ENCODE measurements at places on chromosomes 13 and 19.

DNA sequence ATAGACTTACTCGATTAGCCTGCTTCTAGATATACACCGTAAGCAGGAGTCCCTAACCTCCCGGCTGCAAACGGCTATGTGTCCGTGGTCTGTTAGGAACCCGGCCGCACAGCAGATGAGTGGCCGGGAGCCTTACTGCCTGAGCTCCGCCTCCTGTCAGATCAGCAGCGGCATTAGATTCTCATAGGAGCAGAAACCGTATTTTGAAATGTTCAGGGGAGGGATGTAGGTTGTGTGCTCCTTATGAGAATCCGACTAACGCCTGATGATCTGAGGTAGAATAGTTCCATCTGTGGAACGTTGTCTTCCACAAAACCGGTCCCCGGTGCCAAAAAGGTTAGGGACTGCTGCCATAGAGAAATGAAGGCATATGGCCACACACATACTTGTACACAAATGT lies 1491.9 kb downstream of the SLITRK5 start:
- no peak for DNase-seq

DNA sequence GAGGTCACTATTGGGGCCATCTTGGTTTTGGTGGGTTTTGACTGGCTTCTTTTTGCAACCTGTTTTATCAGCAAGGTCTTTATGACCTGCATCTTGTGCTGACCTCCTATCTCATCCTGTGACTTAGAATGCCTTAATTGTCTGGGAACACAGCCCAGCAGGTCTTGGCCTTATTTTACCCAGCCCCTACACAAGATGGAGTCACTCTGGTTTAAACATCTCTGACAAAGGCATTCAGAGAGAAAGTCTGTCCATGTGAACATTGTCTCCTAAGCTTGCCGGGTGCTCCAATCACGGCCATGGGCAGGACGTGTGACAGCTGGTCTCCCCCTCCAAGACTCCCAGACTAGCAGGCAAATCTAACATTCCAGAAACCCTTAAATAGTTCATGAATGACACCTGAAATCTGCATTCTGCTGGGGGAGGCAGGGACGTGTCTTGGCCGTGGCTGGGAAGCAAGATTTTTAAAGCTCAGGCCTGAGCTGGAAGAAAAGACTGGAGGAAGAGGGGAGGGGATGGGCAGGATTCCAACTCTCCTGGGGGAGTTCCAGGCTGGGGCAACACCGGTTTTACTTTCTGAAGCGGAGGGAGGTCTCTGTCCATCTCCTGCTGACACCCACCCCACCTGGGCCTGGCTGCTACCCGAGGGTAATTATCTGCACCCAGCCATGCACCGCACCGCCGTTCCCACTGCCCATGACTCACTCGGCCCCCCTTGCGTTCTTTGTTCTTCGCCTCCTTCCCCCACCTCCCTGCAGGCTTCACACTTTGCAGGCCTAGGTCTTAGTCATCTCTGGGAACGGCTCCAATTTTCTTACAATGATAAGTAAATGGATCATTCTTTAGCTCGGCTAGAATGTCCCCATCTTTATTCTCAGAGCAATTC lies 11.6 kb upstream of the OR1M1 start:
- DNase-seq: no peak

DNA sequence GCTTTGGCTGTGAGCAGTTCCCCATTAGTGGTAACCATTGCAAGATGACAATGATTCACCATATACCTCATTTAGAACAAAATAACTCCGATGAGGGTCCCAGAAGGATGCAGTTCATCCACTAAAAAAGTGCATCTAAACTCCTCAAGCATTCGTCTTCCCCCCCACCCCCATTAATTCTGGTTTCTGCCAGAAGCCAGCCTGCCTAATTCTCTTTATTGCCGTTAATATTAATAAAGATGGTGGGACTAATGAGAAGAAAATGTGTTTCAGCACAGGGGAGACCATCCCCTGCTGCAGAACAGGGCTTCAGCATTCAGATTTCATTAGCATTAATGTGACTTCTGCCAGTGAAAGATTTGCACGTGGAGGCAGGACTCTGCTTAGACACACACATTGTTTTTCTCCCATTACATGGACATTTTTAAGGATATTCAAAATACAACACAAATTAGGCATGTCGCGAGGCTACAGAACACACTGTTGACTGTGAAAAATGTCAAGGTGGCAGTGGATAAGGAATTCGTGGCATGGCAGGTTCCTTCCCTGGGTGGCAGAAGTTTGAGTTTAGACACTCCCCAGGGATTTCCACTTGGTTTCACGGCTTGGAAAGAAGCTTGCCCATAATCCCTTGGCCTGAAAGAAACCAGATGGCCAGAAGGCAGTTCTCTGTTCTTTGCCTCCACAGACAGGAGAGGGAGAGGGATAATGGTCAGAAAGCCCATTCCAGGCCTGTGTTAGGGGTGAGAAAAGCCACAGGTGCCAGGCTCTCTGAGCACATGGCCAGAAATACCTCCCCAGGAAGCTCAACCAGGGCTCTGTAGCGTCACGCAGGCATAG lies 236.5 kb downstream of the FOXO1 start:
- DNase-seq: no peak

GRCh38 chr19:54622431-54622830 lies 7.9 kb upstream of the LILRB1 start:
- DNase-seq: no peak

GRCh38 chr13:34303346-34303745 lies 485.4 kb downstream of the RFC3 start:
- DNase-seq: no peak

GRCh38 chr13:40619479-40619814 lies 47.0 kb downstream of the FOXO1 start:
- DNase-seq: no peak

DNA sequence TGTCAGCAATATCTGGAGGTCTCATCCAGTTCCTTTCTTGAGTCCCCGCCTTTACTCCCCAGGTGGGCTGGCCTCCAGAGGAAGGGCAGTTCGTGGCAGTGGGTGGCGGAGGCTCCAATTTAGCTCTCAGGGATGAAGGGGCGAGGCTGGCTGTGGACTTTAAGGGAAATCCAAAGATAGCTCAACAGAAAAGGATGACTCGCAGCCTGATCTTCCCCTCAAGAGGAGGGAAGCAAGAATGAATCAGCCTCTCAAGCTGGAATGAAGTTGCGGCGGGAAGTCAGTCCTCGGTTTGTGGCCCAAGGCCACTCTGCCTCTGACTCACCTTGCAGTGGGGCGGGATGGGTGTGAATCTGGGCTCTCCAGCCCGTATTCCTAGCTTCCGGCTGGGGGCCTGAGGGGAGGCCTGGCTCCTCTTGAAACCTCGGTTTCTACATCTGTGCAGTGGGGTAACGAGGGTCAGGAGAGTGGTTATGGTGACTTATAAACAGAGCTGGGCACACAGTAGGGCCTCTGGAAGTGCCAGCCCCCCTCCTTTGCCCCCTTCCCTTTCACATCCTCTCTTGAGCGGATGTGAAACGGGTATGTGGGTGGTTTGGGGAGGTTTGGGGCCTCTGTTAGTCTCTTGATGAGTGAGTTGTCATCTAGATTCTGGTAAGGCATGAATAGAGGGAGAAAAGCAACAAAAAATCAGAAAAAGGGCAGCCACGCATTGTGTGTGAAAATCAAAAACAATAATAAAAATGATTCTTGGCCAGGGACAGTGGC lies 10.5 kb upstream of the SMG9 start:
- DNase-seq: peak; percentile 21

DNA sequence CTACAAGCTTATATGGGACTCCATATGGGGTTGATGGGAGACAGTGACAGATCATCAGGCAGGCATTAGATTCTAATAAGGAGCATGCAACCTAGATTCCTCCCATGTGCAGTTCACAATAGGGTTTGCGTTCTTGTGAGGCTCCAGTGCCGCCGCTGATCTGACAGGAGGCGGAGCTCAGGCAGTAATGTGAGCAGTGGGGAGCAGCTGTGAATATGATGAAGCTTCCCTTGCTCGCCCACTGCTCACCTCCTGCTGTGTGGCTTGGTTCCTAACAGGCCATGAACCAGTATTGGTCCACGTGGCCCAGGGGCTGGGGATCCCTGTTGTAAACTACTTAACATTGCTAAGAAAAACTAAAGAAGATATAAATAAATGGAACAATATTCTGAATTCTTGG lies 378.4 kb downstream of the KCNRG start:
- DNase-seq: no peak

DNA sequence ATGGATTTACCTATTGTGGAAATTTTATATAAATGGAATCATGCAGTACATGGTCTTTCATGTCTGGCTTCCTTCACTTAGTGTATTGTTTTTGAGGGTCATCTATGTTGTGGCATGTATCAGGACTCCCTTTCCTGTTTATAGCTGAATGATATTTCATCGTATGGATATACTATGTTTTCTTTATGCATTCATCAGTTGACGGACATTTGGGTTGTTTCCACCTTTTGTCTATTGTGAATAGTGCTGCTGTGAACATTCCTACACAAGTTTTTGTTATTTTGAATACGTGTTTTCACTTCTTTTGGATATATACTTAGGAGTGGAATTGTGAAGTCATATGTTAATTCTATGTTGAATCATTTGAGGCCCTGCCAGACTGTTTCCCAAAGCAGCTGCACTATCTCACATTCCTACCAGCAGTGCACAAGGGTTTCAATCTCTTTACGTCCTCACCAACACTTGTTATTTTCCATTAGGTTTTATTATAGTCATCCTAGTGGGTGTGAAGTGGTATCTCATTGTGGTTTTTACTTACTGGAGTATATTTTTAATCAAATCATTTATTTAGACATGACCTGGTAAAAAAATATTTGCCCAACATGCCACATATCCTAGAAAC lies 262.7 kb downstream of the DLEU7 start:
- no peak for DNase-seq

DNA sequence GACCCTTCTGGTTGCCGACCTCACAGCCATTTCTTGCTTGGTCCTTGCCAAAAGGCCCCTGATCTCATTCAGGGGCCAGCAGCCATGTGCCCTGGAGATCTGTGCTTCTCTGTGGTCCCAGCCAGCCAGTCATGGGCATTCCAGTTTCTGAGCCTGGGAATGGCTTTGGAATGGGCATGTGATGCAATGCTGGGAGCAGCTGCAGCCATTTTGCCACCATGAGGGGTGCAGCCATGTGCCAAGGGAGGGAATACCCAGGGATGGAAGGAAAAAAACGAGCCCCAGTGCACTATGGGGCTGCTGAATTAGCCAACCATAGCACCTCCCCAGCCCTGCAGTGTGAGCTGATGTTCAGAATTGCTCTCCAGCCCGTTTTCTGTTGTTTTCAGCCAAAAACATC lies 26.3 kb downstream of the F2RL3 start:
- DNase-seq: no peak

DNA sequence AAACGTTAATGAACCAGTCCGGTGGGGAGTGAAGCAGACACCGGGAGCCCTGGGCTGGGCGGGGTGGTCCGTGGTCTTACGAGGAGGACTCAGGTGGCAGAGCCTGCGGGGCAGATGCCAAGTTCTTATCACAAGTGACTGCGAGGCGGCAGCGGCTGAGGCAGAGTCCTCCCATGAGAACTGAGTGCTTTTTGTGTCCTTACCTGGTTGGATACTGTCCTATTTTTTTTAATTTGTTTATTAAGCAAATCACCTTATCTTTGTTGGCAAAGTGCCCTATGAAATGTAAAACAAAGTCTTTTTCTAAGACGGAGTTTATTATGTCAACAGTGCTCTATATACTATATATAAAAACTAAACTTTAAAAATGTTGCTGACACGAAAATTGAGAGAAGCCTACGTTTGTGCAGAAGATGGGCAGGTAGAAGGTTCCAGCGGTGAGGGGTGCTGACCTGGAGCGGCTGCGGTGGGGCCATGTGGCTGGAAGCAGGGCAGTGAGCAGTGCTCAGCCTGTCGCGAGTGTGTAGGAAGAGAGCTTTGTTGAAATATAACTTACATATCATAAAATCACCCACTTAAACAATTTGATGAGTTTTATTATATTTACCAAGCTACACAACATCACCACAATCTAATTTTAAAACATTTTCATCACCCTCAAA lies 82.2 kb downstream of the ATP11A start:
- no peak for DNase-seq

DNA sequence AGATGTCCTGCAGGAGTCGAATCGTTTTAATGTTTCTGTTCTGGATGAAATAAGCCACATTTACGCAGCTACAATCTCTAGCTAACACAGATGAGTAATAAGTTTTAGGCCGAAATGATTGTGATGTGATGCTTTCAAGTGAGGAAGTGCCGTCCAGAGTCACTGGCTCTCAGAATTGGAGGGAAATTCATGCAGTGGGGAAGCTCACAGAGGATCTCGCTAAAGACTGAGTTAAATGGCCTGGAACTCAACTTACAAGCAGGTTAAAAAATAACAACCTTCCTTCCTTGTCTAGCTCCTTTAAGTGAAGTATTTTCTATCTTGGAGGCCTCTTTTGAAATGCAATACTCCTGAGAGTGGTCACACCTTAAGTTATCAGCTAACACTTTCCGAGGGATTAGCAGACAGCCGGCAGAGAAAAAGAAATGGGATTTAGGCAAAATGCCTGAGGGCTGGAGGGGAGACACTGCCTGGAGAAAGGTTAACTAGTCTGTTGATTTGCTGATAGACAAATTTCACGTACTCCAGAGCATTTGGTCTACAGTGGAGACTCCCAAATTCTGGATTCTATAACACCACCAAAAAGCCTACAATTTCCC lies 74.2 kb downstream of the IRS2 start:
- DNase-seq: no peak

DNA sequence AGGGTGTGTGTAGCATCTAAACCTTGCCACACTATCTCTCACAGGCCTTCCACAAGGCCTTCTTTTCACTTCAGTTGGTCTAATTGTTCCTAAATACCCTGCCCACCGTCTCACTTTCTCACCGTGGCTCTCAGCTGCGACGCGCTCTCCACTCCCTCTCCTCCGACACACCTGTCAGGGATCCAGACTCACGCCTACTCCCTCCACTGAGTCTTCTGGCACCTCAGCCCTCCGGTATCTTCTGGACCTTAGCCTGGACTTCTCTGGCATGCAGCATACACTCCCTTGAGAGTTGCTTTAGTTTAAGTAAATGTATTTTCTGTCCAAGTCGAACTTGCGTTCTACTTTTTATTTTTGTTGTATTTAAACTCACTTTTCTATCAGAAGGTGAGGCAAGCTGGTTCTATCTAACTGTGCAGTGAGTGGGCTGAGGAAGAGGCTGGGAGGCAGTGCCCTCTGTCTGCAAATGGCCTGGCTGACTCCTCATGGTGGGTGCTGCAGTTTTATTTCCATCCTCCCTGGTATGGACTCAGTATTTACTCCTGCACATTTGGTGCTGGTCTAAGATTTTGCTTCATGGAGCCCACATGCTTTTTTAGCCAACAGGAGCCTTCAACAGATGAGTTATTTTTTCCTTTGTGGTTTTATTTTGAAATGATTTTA lies 28.5 kb upstream of the ARGLU1 start:
- no peak for DNase-seq

DNA sequence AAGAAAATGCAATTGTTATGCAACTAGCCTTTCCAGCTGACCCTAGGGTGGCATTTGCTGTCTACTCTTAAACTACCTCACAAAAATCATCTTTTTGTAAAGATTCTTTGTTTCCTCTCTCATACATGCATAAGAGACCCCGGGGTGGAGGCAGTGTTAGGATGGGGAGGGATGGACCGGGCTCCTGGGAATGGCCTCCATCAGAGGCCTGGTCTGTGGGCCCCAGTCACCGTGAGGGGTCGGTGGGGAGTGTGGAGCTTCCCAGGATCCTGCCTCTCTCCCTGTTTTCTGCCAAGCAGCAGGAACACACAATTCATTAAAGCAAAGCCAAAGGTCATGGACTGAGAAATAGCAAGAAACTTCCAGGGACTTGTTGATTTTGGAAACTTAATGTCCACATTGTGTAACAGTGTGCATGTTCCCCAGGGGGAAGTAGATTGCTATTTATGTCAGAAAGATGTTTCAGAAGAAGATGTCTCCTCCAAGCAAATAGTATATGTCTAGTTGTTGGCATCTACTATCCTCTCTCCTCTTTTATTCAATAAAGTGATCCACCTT lies 241.4 kb downstream of the ENOX1 start:
- no peak for DNase-seq

Measured in AML-193 (cell line).